ENCODE measurements at places on chromosomes 7 and 10.
A peak's percentile ranks its signal among the peaks of the same experiment; 100 is the strongest.

DNA sequence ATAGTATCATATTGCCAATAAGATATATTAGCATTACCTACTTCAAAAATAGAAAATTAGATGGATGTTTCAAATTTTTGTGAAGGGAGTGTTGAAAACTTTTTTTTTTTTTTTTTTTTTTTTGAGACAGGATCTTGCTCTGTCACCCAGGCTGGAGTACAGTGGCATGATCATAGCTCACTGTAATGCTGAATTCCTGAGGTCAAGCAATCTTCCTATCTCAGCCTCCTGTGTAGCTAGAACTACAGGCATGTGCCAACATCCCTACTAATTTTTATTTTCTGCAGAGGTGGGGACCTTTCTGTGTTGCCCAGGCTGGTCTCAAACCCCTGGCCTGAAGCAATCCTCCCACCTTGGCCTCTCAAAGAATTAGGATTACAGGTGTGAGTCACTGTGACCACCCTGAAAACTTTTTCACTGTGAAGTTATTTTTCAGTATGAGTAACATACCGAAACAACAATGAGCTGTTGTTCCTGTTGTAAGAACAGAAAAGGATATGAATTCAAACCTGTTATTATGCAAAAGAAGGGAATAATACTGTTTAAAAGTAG, 266.9 kb downstream of the NEBL start:
- no peak for DNase-seq

DNA sequence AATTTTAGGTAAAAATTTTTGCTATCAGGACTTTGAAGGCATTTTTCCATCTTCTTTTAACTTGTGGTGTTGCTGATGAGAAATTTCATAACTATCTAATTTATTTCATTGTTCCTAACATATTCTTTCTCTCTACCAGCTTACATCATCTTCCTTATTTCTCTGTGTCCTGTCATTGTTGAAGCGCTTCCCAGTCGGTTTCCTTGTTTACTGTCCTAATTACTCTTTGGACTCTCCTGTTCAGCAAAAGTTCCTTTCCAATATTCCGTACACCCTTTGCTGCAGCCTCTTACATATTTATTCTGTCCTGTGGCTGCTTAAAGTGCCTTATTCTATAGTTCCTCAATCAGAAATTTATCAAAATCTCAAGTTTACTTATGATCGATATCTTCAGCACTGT, 609.0 kb upstream of the FZD8 start:
- DNase-seq: no peak

- DNase-seq: no peak
These were observed 16.1 kb downstream of the CALU start for GRCh38 chr7:128755075-128755818.

DNA sequence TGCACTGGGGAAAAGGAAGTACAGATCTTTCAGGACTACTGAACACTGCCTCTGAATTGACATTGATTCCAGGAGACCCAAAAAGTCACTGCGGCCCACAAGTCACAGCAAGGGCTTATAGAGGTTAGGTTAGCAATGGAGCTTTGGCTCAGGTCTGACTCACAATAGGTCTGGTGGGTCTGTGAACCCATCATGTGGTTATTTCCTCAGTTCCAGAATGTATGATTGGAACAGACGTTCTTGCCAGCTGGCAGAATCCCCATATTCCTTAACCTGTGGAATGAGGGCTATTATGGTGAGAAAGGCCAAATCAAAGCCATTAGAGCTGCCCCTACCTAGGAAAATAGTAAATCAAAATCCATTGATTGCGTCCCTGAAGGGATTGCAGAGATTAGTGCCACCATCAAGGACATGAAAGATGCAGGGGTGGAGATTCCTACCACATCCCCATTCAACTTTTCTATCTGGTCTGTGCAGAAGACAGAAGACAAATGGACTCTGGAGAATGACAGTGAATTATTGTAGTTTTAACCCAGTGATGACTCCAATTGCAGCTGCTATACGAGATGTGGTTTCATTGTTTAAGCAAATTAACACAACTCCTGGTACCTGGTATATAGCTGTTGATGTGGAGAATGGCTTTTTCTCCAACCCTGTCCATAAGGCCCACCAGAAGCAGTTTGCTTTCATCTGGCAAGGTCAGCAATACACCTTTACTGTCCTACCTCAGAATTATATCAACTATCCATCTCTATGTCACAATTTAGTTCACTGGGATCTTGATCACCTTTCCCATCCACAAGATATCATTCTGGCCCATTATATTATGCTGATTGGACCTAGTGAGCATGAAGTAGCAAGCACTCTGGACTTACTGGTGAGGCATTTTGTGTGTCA, 44.5 kb upstream of the PIK3CG start:
- no peak for DNase-seq

GRCh38 chr7:15430911-15431310, 130.9 kb downstream of the AGMO start:
- DNase-seq: no peak

- DNase-seq: peak; percentile 82
These were observed 302.4 kb upstream of the NFE2L3 start for GRCh38 chr7:25849500-25850184.

DNA sequence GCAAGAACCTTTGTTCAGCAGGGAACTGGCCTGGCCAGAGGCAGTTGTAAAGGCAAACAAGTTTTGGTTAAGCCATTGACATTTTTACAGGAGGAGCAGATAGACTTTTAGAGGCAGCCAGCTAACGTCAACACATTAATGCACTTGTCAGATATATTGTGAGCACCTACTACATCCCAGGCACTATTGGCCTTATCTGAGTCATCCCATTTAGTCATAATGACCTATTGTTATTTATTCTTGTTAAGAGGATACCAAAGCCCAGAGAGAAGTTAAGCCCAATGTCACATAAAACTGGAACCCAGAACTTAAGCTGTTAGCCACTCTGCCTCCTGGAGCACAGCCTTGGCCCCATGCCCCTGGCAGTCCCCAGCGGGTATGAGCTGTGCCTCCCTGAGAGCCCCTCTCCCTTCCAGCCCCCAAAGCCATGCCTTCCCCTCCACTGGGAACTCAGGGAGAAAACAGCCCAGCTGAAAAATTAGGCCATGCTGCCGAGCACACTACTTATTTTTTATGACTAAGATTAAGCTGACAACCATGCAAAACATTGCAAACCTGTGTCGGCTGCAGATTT, 32.7 kb upstream of the TRIM8 start:
- DNase-seq: no peak

DNA sequence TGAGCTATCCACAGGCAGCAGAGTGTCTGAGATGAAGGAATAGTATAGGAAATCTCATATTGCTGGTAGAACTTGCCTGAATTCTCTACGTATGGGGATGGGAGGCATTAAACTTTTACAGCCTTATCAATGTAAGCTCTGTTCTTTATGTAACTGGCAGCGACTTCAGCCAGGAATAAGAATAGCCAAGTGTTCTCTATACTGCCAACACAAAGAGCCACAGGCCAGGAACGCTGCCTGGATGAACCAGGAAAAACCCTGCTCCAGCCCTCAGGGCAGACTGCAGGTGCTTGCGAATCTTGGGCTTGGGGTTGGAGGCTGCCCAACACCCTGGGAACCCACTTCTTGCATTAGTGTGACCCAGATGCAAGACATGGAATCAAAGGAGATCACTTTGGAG, 6.1 kb upstream of the OLAH start:
- no peak for DNase-seq

- DNase-seq: peak; percentile 13
These were observed 349.9 kb downstream of the KCNMA1 start for GRCh38 chr10:77287647-77288120.

GRCh38 chr7:84387595-84387994, 193.0 kb upstream of the SEMA3A start:
- no peak for DNase-seq

- no peak for DNase-seq
These were observed 433 bp upstream of the PLXNA4 start for GRCh38 chr7:132576721-132577085.

DNA sequence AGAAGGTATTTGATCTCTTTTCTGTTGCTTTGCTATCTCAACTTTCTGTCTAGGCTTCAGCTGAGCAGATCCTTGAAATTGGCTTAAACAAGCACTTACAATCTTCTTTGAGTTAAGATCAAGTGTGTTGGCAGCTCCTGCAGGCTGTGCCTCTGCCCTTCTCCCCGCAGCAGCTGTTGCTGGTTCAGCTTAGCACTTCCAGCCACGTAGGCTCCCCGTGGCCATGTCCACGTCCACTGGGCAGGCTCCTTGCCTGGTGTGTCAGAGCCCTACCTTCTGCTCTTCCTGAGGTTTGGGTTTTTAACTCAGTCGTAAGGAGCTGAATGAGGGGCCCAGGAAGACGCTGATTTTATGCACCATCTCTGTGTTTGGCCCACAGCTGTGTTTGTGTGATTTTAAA, 47.2 kb downstream of the CAMK1D start:
- no peak for DNase-seq

GRCh38 chr7:69600710-69601519, 2.6 kb downstream of the AUTS2 start:
- no peak for DNase-seq

DNA sequence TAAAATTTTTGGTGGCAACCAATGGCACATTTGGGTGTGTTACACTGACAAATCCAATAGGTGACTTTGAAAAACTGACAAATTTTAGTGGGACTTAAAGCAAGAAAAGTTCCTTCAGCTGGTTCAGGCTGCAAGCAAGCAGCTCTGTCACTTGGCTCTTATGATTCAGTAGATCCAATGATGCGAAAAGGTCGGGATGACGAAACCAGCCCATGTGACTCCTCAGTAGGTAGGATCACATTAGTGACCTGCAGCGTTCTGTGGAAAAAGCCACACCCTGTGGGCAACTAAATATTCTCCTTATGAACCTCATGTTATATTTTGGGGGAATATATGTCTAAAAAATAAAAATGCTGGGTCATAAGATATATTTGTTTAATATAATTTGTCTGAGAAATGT, 13.3 kb upstream of the TSGA13 start:
- DNase-seq: no peak

- DNase-seq: no peak
These were observed 5.4 kb downstream of the SGPL1 start for GRCh38 chr10:70820976-70821750.

DNA sequence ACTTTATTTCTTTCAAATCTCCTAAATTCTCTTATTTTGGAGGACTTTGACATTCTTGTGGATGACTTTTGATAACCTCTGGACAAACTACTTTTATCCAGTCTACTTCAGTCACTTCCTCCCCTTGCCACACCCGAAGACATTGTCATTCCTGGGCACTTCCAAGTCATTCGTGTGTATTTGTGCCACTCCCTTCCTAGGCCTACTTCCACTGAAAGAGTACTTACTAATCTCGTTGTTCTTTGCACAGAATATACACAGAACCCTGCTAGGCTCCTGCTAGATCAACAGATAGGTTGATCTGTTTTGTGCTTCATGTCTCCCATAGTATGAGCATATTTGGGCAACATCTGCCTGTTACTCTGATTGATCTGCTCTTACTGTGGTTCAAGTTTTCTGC, 355.4 kb downstream of the HGF start:
- no peak for DNase-seq

GRCh38 chr7:36440880-36441279, 51.2 kb downstream of the ANLN start:
- DNase-seq: peak; percentile 39

DNA sequence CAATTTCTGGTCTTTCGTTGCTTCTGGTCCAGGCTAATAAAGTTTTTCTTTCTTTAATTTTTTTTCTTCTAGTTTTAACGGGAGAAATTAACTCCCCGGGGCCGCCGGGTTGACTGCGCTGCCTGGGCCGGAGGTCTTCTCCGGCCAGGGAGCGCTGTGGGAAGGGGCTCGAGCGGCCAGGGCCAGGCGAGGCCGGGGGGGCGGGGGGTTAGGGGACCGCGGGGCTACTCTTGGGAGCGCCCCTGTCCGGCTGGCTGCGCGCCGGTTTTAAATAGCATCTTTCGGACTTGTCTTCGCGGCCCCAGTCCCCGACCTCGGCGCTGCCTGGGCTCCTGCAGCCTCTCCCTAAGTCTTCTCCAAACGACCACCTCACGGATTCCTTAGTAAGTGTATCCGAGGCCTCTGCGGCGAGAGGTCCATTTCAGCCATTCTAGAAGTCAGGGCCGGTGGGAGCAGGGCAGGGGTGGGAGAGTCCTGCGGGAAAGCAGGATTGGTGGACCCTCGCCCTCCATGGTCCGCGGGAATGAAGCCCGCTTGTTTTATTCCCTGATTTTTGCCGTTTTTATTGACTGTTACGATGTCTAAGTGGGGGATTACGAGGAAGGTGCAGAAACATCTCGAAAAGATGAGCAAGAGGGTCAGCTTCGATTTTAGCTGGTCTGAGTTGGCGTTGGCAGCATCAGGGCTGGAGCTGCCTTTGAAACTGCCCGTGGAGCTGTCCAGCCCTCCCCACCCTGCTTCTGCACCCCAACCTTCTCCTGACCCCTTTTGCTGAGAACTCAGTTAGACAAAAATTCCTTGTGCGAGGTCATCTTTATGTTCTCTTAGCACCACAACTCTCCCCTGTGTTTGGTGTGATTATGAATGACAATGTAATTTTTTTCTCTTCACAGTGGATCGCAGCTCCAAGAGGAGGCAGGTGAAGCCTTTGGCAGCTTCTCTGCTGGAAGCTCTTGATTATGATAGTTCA, 555 bp downstream of the PHF14 start:
- peak; percentile 33 for DNase-seq

DNA sequence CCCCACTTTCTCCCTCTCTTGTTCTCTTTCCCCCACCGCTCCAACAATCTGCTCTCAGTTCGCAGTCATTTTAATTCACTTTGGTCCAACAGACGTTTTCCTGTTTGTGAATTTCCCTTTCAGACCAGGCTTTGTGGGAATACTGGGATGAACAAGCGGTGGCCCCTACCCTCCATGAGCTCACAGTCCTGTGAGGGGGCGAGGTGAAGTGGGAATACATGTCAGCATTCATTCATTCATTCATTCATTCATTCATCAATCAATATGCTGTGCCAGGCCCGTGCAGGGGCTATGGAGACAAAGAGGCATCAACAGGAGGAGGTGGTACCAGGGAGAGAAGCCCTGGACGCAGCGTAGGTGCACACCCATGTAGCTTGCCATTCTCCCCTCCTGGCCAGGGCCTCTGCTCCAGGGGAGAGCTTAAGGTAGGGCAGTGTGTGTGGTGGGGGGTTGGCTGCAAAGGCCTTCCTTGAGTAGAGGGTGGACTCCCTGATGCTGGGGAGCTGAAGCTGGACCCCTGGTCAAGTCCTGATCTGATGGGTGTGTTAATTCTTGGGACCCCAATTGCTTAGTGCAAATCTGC, 16.1 kb downstream of the PRF1 start:
- no peak for DNase-seq

DNA sequence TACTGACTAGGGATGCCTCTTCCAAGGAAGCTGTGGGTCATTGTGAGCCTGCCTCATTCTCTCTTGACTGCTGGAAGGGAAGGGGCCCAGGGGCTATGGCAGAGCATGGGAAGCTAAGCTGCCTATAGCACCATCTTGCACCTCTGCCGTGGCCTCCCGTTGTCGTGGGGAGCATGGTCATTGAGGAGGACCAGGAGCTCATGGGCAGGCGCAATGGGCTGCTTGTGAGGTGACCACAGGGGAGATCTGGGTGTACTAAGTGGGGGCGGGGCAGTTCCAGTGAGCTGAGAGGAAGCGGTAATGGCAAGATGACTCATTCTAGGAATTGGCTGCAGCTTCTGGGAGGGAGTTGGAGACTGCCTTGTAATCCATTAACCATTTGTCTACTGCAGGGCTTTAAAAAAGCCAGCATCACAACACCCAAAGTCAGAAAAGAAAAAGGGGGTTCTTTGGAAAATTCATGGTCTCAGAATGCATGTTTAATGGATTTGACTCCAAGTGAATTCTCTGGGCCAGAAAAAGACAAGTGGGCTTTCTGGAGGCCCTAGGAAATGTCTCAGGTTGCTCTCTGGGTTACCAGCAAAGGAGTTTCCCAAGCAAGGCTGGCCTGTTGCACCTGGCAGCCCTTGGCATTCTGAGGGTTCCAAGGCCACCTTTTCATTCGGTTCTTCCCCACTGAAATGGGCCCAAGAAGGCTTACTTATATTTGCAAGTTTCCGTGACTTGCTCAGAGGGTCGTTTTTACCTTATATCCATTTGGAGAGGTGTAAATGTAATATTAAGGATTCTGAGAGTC, 3.6 kb downstream of the DUSP5 start:
- DNase-seq: peak; percentile 89
